ENCODE measurements at places on chromosomes 4 and X.

DNA sequence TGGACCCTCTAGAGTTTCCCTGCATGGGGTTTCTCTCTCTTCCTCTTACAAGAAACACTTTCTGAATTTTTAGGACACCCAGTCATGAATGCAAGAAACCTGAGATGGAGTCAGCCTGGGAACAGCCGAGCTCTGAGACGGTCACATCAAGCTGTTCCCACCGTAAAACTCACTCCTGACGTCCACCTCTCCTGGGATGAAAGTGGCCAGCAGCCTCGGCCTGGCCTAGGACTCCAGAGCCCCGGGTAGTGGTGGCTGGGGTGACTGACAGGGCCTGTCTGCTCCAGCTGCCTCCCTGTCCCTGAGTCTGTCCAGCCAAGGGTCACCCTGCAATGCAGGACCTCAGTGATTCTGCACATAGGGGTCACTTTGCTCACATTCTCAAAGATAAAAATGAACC lies 217.8 kb downstream of the SHOX start:
- no peak for DNase-seq

DNA sequence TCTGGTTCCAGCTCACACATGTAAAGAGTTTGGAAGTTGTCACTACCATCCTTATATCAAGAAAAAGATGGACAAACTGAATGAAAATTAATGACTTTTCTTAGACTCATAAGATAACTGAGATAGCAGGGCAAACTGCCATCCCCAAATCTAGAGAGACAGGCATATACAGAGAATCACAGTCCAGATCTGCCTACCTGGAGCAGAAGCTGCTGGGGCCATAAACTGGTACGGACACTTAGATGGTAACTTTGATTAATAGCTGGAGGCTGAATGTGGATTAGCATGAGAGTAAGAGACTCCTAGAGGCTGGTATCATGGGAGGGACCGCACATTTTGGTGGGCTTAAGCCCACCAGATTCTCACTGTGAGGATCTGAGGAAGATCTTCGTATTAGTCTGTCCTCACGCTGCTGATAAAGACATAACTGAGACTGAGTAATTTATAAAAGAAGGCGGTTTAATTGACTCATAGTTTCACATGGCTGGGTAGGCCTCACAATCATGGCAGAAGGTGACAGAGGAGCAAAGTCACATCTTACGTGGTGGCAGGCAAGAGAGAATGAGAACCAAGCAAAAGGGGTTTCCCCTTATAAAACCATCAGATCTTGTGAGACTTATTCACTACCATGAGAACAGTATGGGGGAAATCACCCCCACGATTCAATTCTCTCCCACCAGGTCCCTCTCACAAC lies 10.8 kb upstream of the POLA1 start:
- no peak for DNase-seq

- DNase-seq = peak; percentile 29
Observed at GRCh38 chrX:118839334-118839958, 15.8 kb downstream of the ZCCHC12 start.

DNA sequence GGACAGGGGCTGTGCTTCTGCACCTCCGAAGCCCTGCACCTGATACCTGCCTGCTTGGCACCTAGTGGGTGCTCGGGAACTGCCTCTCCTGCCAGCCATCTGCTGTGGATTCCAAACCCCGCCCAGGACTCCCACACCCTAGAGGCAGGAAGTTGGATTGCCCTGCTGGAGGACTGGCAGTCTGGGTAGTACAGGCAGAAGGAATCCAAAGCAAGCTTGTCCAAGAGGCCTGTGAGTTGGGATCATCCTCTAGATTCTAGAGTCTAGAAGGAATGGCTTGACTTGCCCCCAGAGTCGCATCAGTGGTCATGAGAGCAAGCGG lies 64.6 kb upstream of the MTM1 start:
- DNase-seq = no peak

DNA sequence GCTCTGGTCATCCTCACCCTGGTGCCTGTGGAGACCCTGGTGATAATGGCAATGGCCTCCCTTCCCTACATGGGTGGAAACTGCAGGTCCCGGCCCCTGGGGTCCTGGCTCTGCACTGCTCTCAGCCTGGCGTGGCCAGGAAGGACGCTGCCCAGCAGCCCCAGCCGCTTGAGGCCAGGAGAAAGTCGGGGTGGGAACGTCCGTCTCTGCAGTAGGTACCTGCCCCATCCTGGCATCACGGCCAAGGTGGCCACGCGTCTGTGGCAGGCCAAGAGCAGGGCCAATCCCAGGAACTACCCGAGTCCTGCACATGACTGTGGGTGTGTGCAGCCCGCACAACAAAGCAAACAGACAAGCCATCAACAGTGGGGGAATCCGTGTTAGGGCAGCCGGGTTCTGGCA lies 33.8 kb downstream of the FGFRL1 start:
- DNase-seq = no peak

DNA sequence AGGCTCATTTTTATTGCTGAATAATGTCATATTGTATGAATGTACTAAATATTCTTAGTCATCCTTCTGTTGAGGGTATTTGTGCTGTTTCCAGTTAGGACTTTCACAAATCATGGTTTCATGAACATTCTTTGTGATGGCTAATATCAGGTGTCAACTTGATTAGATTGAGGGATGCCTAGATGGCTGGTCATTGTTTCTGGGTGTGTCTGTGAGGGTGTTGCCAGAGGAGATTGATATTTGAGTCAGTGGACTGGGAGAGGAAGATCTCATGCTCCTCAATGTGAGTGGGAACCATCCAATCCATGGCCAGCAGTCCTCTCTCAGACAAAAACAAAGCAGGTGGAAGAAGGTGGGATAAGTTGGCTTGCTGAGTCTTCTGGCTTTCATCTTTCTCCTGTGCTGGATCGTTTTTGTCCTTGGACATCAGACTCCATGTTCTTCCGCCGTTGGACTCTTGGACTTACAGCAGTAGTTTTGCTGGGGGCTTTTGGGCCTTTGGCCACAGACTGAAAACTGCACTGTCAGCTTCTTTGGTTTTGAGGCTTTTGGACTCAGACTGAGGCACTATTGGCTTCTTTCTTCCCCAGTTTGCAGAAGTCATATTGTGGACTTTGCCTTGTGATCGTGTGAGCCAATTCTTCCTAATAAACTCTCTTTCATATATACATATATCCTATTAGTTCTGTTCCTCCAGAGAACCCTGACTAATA lies 11.9 kb upstream of the HS3ST1 start:
- DNase-seq = no peak

DNA sequence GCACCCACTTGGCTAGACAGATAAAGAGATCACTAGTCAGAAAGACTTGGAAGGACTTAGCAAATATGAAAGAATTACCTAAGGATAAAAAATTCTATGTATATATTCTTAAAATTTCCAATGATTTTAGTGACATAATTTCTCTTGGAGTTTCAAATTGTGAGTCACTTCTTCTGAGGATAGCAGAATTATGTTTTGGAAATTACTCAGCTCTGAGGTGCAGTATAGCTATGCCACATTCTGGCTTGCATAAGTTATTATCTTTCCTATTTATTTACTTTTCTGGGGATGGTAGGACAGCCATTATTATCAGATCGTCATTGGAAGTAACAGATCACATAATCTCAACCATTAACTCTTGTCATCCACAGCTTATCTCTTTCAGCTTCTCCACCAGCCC lies 853.5 kb downstream of the TRIML1 start:
- DNase-seq = no peak

DNA sequence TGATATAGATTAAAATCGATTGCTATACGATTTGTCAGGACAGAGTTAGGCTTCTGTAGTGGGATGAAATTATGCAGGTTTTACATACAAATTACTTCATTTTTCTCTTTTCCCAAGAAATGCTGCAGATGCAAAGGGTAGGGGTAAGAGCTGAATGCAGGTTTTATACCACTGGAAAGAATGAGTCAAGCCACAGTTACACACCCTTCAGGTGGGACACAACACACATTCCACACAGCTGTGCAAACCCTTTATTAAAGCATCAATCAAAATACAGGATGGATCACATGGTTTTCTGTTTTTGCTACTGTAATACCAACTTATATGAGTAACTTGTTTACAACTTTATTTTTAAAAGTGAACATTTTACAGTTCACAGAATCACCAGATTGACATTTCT lies 39.8 kb downstream of the MFAP3L start:
- no peak for DNase-seq

DNA sequence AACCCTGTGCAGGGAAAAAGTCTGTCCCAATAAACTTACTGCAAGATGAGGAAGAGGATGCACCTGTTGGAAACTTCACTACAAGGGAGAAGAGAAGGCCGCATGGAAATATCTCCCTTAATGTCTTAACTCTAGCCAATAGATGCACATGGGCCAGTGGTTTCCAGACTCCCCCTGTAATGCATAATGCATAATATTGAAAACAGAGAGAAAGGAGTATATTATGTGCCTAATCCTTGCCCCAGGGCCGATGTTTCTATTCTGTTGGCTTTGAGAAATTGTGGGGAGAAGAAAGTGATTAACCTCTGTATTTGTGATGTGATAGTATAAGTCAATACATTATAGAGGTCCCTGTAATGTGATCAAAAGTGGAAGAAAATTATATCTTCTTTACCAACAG lies 37.2 kb downstream of the INTS12 start:
- DNase-seq = no peak

DNA sequence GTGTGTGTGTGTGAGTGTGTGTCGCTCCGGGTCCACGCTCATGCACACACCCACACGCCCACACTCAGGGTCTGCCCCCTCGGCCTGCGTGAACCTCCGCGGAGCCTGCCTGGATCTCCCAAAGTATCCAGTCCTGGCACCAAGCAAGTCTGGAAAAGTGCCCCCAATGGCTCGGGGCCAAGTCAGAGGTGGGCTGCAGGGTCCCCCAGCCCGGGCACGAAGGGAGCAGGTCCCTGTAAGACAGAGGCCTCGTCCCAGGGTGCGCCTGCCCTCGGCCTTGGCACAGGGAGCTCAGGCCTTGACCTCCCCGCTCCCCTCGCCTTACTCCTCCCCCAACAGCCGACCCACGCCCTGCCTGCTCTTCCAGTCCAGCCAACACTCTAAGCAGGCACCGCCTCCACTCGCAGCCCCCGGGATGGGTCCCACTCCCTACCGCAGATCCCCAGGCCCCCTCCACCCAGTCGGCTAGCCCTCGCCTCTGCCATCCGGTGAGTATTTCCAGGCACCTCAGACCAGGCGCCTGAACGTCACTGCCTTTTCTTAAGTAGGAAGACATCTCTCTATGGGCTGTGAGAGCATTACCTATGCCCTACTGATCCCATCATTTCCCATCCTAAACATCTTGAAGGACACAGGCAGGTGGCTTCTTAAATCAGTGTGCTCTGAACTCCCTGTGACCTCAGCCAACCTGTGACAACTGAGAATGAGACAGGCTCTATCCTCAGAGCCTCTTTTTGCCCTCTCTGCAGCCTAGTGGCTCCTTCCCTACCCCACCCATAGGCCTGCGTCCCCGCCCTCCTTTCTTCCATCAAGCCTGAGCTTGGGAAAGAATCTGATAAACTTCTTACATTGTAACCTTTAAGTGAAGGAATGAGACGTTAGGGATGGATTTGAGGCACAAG lies 704 bp downstream of the FAM114A1 start:
- DNase-seq = no peak

DNA sequence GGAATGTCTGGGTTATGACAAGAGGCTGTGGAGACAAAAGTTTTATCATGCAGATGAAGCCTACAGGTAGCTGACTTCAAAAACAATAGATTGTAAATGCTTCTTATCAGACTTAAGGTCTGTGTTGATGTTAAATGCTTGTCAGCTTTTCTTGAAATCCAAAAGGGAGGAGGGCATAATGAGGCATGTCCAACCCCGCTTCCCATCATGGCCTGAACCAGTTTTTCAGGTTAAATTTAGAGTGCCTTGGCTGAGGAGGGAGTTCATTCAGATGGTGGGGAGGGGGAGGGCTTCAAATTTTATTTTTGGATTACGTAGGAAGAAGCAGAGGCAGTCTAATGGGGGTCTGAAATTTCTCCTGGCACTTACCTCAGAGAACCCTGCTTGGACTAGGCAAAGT lies 207.7 kb upstream of the HDX start:
- no peak for DNase-seq

Measured in hematopoietic multipotent progenitor cell treated with erythropoietin and hydrocortisone succinate and interleukin-3 and kit ligand, for 15 days (in vitro differentiated cells).